ENCODE measurements at places on chromosomes 13 and 19.
A peak's percentile ranks its signal among the peaks of the same experiment; 100 is the strongest.

DNA sequence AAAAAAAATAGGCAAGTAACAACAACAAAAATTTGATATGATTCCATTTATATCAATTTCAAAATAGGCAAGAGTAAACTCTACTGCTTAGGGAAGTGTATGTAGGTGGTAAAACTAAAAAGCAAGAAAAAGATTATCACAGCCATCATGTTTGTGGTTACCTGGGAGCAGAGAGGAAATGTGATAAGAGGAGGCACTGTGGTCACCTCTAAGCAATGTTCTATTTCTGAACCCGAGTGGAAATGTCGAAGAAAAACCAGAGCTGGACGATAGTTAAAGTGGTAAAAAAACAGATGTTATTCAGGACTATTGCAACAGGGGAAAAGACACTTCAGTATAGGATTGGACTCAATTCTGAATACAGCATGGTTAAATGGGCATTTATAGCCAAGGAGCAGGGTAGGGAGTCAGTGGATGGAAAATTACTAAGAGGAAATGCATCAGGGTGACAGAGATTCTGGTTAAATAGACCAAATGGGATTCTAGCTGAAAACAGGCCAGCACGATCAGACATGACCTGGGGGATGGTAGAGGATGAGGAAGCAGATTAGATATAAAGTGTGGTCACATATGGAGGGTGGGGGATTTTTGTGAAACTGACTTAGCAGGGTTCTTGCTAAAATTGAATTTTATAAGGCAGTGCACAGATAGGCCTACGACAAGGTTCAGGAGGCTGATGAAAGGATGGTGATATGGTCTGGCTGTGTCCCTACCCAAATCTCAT is 6.0 kb upstream of the TEX30 start:
- DNase-seq = no peak

- no peak for DNase-seq
These were observed 314.3 kb upstream of the ARGLU1 start for GRCh38 chr13:106882246-106882645.

DNA sequence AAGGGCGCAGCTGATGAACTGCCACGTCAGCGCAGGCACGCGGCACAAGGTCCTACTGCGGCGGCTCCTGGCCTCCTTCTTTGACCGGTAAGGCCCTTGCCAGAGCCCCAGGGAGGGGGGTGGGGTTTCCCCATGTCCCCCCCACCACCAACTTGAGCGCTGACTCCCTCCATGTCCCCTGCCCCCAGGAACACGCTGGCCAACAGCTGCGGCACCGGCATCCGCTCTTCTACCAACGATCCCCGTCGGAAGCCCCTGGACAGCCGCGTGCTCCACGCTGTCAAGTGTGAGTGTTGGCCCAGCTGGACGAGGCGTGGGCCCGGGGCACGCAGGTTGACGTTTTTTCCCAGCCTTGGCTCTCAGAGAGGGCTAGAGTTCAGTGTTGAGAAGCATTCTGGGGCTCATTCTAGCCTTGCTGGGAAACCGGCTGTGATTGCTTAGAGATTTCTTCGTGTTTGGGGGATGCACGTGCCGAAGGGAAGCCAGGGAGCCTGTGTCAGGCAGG is 12.8 kb downstream of the STX10 start:
- no peak for DNase-seq

GRCh38 chr13:58823701-58824100 is 1192.2 kb downstream of the PCDH17 start:
- no peak for DNase-seq

DNA sequence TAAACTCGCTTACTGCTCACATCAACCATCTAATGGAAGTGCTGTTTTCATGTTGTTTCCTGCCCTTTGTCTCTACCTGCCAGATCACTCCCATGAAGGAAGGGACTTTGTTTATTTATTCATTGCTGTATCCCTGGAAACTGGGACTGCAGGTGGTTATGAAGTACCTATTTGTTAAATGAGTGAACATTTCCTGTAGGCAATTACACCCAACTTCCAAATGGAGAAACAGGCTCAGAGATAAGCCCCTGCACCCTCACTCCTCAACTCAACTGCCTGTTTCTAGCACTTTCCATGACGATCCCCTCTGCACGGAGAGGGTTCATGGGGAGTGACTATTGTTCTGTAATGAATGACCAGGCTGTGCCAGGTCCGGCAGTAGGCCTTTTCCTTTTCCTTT is 1.9 kb upstream of the SELENOW start:
- no peak for DNase-seq

DNA sequence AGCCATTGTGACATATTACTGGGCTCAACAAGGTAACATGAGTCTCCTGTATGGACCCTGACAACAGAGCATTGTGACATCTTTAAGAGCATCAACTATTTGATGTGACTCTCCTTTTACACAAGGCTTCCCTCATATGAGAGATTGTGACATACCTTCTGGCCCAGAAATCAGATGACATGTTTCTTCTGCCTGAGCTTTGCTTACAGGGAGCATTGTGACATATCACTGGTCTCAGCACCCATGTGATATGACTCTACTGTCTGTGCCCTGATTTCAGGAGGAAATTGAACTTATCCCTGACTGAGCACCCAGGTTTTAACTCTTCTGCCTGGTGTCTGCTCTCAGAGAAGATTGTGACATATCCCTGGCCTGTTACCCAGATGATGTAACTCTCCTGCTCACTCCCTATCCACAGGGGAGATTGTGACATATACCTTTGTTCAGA is 15.9 kb upstream of the ZNF681 start:
- no peak for DNase-seq

GRCh38 chr13:45951724-45952123 is 100.2 kb upstream of the SIAH3 start:
- DNase-seq = no peak

DNA sequence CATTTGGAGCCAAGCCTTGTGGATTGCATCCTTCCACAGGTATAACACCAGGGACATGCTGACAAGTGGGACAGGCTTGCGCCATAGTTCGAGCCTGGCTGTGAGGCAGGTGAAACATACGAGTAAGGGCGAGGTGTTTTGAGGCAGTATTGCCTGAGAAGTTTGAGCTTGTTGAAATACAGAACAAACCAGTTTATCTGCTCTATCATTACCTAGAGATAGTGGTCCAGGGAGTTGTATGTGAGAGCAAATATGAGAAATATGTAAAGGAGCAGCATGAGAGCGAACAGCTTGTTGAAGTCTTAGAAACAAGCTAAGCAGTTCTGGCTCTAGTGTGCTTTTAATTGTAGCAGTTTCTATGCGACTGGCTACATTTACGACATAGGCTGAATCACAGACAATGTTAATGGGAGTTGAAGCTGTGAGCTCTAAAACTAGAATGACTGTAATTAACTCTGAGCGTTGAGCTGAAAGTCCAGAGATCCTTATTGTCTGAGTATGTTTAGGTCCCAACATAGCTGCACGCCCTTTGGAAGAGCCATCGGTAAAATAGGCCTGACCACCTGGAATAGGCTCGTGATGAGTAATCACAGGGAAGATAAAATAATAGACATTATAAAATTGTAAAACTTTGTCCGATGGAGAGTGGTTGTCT is 8.2 kb downstream of the ZNF439 start:
- no peak for DNase-seq

DNA sequence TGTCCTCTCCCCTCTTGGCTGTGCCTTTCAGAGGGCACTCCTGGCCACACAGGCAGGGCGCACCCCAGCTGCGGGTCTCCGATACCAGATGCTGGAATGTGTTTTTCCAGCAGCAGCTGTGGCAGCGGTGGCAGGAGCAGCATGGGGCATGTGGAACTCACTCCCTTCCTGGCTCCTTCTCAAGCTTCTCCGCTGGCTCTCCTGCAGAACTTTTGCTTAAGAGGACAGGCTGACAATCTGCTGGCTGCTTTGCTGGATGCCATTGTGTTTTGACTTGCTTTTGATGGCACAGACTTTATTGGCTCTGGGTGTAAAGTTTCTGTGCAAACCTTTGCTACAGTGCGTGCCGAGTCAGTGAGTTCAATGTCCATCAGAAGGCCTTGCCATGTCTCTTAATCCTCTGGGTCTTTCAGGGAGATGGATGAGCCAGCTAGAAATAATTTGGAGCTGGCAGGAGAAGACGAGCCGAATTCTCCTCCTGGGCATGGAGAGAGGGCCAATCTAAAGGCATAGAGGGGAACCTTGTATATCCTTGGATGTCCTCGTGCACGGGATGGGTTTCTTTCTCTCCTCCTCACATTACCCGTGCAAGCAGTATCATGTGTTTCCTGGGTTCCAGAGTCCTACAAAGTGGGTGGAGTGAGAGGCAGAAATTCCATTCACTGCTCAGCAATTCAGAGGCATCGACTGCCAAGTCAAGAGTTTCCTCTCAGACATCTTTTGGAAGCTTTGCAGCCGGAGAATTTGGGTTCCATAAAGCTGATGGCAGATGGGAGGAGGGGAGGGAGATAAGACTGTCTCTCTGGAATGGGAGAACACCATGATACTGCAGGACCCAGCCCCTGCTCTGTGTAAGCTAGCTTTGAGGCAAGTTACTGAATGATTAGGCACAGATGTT is 231.2 kb downstream of the FGF9 start:
- DNase-seq = no peak

DNA sequence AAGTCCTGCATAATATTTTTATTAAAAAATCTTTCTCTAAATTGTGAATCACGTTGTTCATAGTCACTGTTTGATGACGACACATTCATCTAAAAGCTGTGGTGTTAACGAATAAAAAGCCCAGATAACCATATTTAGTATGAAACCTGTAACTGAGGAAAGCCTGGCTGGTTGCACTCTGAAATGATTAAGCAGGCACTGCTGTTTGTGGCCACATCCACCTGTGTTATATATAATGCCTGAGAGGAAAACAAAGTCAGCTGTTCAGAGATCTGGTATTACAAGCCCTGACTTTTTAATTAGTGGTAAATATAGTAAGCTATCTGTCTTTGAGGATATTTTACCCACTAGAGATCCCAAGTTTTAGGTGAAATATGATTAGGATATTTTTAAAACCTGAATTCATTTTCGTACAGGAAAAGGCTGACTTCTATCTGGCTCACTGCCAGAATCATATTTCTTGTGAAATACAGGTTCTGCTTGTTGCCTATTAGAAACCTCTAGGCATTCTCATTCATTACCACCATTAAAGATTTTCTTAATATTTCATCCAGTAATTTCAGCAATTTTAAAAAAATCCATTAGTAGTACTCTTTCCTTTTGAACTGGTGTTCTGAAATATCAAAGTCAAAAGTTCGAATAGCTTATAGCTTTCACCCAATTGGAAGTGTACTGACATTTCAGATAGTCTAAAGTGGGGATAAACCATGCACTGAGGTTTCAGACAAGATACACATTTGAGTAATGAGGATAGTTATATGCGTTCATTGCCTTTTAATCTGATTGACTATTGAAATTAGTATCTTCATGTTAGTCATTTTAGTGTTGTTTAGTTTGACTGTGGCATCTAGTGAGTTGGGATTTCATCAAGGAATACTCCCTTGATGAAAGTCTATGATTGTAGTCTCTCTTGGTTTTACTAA is 79.7 kb downstream of the LMO7 start:
- no peak for DNase-seq

GRCh38 chr13:25281935-25282332 is 5.4 kb downstream of the MTMR6 start:
- no peak for DNase-seq

GRCh38 chr19:19637523-19638251 is 5.8 kb downstream of the GMIP start:
- no peak for DNase-seq

DNA sequence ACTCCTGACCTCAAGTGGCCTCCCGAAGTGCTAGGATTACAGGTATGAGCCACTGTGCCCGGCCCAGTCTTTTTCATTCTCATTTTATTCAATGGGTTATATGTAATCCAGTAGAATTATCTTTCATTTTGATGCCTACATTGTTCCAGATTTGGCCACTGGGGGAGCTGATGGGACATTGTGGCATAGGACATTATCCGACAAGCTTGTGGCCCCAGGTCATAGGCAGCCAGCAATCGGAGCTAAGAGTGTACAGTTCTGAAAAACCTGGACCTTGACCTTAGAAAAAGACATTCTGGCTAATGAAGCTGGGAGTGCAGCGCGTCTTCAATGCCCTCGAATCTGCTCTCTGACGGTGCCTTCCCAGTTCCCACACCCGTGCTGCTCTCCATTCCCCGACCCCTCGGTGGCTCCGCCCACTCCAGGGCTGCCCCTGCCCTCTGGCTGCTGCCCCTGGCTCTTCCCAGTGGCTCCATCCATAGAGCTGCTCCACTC is 108.7 kb downstream of the TEX29 start:
- DNase-seq = no peak

GRCh38 chr19:49713236-49713845 is 22.4 kb downstream of the CPT1C start:
- no peak for DNase-seq

- peak; percentile 67 for DNase-seq
These were observed 6.0 kb downstream of the RCN3 start for GRCh38 chr19:49533551-49534488.

GRCh38 chr19:531753-532560 is at the start of gene CDC34:
Gene CDC34 (plus strand): TSS chr19:531760. CDS start chr19:531932, 172 bp downstream.
- DNase-seq = no peak

- no peak for DNase-seq
These were observed 50.5 kb upstream of the ZNF507 start for GRCh38 chr19:32294871-32295438.
